BJ (cell line): ENCODE measurements at places on chromosomes 6 and 20.
A peak's percentile ranks its signal among the peaks of the same experiment; 100 is the strongest.

DNA sequence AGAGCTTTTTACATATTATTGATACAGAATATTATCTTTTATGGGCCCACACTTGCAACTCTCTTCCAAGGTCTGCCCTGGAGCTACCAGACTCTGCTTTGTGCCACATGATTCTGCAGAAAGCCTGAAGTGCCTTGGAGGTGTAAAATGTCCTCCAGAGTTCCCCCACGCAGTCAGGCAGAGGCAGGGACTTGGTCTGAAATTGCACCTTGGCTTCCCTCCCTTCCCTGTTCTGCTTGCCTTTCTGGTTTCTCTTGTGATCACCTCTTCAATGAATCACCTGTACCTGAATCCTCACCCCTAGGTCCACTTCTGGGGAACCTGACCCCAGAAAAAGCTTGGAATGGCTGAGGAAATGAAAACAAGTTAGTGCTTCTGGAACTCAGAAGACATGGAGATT lies 43.0 kb upstream of the TGM2 start:
- no peak for DNase-seq

GRCh38 chr20:20663841-20664240 lies 48.6 kb downstream of the RALGAPA2 start:
- DNase-seq = no peak

DNA sequence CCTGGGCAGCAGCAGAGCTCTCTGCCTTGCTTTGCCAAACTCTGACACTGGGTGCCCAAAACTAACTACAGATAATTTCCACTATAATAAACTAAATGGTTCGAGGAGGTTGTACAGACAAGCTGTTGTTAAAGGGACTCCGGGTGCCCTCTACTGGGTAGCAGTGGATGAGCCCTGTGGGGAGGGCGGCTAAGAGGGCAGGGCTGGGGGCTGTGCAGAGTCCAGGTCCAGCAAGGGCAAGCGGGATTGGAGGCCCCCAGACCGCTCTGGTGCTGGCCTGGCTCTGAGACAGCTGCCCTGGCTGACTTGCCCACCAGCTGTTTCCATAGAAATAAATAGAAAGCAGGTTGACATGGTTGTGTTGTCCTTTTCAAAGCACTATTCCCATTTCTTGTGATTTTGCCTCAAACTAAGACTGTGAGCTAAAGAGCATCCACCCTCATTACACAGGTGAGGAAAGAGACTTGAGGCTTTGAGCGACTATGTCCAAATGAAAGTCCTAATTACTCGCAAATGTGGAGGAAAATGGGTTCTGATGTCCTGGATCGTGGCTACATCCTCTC lies 167.6 kb upstream of the CST7 start:
- no peak for DNase-seq

DNA sequence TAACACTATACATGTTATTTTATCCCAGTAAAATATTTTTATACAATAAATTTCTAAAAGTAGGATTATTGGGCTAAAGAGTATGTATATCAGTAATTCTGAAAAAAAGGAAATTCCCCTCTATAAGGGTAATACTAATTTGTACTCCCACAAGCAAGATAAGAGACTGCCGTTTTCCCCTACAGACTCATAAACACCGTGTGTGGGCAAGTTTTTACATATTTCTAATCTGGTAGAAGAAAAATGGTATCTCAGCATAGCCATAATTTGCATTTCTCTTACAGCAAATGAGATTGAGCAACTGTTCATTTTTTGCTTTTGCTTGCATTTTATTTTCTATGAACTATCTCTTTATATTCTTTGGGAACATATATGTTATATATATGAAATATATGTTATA lies 26.0 kb upstream of the MYMX start:
- no peak for DNase-seq

DNA sequence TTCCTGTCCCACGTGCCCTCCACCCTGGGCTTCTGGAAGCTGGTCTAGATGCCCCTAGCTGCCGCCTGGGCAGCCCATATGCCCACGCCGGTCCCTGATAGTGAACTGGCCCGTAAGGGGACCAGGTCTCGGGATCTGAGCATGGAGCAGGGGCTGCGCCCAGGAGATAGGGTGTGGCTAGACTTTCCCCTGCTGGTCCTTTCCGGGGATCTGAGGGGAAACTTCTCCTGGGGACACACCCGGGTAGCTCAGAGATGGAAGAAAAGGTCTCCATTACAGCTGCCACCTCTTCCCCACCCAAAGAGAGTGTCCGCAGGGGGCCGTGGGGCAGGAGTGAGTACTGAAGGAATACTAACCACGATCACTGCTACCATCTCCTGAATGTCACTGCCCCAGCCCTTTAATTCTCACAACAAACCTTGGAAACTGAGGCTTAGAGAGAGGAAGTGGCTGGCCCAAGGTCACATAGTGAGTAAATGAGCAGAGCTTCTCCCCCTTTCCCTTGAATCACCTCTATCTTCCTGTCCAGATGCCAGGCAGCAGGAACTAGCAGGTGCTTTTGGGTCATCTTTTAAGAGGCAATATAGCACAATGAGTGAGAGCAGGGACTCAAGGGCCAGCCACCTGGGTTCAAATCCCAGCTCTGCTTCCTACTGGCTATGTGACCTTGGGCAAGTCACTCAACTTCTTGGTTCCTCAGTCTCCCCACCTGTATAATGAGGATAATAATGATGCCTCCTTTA lies 11.8 kb upstream of the CCN5 start:
- no peak for DNase-seq

DNA sequence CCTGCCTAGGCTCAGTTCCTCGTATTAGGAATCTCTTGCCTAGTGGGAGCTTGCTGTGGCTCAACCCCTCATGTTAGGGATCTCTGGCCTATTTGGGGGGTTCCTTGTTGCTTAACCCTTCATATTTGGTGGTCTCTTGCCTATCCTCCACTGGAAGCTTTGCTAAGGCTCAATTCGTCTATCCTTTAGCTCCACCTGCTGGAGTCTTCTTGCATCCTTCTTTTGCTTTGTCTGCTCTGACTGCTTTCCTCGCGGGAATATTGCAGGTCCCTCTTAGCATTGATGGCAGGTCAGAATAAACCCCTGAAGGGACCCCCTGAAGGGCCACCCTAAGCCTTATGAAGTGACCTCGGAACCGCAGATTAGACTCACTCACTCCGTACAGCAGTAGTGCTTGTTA lies 203.0 kb upstream of the TBX18 start:
- DNase-seq = no peak

DNA sequence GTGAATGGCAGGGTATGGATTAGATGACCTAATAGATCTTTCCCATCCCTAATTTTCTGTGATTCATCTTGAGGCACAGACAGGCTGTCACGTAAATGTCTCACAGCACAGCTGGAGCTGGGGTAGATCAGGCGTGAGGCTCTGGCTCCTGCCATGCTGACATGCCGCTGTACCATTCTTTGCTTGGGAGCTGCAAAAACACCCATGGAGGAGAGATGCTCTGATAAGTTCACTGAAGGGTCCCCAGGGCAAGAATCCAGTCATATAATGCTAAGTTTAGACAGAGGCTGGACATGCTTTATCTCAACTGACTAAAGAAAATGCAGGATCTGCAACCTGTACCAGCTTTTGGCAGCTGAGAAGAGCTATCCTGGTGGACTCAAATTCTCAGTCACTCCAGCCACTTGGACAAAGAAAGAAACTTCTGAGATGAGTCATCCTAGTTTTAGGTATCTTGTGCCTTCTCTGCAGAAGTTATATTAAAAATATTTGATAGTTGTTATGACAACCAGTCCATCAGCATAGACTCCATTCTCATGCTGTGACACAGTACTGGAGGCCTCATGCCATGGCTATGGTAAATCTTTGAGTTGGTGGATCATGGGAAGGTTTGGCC lies 185.1 kb upstream of the RAB32 start:
- DNase-seq = peak; percentile 22

DNA sequence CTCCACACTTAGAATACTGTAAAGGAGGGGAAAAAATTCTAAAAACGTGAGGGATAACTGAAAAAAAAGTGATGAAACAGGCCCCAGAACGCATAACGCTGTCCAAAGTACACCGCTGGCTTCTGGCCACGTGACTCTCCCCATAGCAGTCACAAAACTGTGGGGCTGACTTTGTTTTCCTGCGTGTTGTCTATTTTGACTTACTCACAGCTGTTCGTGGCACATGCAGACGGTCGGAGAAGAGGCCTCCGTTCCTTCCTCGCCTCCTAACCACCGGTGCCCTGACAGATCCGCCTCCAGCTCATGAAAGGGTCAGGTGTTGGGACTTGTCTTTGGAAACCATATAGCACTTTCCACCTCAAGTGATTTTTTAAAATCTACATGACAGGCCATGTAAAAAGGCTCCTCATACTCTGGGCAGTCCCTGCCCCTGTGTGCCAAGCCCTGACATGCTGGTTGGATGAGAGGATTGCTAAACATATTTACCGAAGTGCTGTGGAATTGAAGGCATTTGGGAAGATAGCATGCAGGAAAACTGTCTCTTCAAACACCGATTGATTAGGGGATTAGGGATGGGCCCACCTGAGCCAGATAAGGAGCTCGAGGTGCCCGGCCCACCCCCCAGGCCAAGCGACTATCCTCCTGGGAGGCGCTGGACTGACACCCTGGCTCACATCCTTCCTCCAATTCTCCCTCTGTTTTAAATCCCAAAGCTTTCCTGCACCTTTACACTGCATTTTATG lies 54.8 kb downstream of the DACT2 start:
- DNase-seq = no peak

- DNase-seq = no peak
These were observed 489.8 kb upstream of the MANEA start for GRCh38 chr6:95087394-95088097.

- DNase-seq = peak; percentile 7
These were observed 182.8 kb downstream of the ZDHHC14 start for GRCh38 chr6:157563611-157564284.

- no peak for DNase-seq
These were observed 7.3 kb downstream of the VWA7 start for GRCh38 chr6:31769684-31770371.

DNA sequence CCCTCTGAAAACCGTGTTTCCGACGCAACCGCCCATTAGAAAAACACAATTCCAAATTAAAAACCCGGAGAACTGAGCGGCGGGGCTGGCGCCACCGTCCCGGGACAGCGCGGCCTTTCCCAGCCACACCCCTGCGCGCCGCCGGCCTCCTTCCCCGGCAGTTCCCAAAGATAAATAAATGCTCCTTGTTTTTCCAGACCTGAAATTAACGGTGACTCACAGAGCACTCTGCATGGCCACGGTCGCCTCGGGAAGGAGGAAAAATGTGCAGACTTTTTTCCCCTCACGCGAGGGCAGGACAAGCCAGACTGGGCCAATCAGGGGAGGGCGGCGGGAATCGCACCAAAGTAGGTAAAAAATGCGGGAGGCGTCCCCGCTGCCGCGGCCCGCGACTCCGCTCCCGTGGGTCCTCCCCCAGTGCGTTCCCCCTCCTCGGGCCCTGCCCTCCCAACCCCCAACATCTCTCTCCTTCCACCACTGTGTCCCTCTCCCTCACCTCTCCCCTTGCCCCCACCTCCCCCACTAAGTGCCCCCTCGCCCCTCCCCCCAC lies 828 bp upstream of the DSTN start:
- DNase-seq = peak; percentile 97

GRCh38 chr6:142885182-142885867 lies 59.7 kb downstream of the HIVEP2 start:
- peak; percentile 87 for DNase-seq

DNA sequence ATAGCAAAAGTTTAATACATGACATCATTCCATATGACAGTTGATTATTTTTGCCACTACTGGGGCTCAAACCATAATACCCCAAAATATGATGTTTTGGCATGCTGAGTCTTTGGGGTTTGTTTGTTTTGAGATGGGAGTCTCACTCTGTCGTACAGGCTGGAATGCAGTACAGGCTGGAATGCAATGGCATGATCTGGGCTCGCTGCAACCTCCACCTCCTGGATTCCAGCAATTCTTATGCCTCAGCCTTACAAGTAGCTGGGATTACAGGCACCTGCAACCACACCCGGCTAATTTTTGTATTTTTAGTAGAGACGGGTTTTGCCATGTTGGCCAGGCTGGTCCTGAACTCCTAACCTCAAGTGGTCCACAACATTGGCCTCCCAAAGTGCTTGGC lies 1.3 kb upstream of the MRS2 start:
- DNase-seq = no peak

DNA sequence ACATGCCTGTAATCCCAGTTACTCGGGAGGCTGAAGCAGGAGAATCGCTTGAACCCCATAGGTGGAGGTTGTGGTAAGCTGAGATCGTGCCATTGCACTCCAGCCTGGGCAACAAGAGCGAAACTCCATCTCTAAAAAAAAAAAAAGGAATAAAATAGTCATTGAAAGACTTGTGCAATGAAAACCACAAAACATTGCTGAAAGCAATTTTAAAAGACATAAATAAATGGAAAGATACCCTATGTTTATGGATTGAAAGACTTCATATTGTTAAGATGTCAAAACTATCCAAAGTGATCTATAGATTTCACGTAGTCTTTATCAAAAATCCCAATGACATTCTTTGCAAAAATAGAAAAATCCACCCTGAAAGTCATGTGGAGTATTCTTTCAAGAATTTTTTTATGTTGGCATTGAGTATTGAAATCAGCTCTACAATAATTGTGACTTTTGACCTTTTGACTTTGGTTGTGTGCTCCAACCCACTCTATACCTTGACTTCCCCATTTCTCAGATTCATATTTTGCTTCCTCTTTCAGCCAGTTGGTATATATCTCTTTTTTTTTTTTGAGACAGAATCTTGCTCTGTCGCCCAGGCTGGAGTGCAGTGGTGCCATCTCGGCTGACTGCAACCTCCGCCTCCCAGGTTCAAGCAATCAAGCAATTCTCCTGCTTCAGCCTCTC lies 45.5 kb upstream of the SLC23A2 start:
- no peak for DNase-seq

DNA sequence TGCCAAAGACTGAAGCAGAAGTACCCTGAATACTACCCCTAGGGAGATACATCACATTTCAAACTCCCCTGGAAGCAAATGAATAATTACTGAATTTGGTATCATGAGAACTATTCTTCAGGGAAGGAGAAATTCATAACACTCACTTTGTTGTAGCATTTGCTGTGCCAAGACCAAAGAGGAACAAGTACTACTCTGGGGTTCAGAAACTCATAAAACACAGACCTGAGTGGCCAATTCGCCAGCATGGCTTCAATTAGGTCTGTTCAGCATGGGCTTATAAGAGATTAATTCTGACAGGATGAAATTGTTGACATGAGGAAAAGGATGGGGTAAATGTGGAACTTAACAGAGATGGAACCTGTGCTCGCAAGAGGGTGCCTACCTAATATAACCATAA lies 6.5 kb downstream of the ELOVL5 start:
- DNase-seq = no peak
